ENCODE measurements at places on chromosomes 1 and 21.
A peak's percentile ranks its signal among the peaks of the same experiment; 100 is the strongest.

- no peak for DNase-seq
Measured at GRCh38 chr1:245258271-245258920, 103.6 kb downstream of the KIF26B start.

DNA sequence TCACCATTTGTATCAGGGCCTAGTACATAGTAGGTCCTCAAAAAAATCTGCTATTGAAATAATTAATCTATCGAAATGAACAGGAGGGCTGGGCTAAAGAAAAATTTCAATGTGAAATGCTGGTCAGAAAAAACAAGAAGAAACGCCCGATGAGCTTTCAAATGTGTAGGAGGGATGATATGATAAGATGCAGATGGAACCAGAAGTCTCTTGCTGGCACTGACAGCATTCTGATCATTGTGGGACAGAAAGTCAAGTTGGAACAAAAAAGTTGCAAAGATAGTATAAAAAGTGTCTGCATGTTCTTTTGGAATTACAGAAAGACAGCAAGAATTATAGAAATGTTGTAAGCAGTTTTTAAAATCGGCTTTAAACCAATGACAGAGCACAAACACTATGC is 11.1 kb downstream of the G0S2 start:
- no peak for DNase-seq

- no peak for DNase-seq
Measured at GRCh38 chr1:48920851-48921250, 144.2 kb upstream of the BEND5 start.

GRCh38 chr1:53942127-53942957 is 3.2 kb downstream of the IFT25 start:
- DNase-seq = no peak

DNA sequence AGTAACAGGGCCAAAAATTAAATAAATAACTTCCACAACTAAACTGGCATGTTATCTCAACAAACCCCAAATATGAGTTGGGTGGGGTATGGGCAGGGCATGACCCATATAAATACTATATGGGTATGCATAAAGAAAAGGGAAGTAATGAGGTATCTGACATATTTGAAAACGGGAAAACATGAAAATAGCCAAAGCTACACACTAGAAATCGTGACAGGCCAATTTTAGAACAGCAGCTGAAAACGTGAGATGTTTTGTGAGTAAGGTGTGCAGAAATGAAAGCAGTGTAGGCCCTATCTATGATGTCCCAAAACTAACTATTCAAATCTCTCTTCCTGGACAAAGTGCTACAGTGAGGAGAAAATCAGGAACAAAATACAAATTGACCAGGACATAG is 537.9 kb upstream of the NR5A2 start:
- DNase-seq = no peak

DNA sequence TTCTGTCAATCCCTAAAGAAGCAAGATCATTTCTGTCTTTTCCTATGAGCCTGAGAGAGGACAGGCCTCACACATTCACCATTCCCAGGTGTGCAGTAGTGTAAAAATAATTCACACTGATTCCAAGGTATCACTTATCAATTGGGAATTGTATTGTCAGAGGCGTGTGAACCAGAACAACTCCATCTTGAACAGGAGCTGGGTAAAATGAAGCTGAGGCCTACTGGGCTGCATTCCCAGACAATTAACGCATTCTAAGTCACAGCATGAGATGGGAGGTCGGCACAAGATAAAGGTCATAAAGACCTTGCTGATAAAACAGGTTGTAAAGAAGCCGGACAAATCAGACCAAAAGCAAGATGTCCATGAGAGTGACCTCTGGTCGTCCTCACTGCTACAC is 239.2 kb downstream of the SMYD3 start:
- no peak for DNase-seq

- no peak for DNase-seq
Measured at GRCh38 chr1:167126317-167126716, 32.4 kb downstream of the STYXL2 start.

GRCh38 chr1:75203415-75204277 is 69.5 kb downstream of the LHX8 start:
- DNase-seq = no peak

- no peak for DNase-seq
Measured at GRCh38 chr1:58397187-58397820, 149.2 kb downstream of the OMA1 start.

DNA sequence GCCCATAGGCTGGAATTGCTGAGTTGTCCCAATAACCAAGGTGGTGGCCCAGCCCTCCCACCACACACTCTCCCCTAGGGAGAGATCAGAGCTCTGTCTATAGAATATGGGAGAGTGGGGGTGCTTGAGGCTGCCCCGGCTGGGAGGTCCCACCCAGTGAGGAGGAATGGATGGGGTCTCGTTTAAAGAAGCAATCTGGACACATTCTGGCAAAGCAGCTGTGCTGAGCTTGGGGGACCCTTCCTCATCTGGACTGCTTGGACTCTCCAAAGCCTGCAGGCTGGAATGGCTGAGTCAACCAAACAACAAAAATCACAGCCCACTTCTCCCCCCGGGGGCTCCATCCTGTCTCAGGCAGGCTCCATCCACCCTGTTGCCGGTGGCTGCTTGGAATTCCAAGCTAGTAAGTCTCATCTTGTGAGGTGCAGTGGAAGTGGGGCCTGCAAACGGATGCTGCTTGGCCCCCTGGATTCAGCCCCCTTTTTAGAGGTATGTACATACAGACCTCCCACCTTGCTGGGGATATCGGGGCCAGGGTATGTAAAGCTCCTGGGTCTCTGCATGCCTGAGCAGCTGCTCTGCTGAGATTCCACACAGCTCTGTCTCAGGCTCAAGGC is 67.1 kb upstream of the FAM78B start:
- DNase-seq = no peak

- no peak for DNase-seq
Measured at GRCh38 chr1:5793516-5793915, 198.7 kb downstream of the NPHP4 start.

DNA sequence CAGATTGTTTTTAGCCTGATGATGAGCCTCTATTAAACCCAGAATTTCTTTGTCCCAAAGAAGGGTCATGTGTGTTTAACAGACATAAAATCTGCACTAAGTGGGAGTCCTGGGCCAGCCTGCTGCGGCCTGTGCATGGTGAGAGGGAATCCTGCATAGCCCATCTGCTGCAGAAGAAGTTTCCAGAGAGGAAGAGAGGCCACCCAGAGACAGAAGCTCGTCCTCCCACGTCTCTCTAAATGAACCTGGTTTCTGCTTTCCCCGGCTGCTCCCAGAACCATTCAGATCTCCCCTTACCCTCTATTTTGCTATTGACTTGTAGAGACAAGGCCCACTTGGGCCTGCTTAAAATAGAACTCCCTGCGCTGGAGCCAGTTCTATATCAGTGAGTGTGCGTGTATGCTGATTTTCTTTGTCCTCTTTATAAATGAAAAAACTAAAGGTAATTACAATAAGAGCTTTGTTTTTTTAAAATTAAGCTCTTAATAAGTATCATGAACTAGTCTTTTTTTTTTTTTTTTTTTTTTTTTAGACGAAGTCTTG is 142.8 kb upstream of the RAB4A start:
- no peak for DNase-seq

DNA sequence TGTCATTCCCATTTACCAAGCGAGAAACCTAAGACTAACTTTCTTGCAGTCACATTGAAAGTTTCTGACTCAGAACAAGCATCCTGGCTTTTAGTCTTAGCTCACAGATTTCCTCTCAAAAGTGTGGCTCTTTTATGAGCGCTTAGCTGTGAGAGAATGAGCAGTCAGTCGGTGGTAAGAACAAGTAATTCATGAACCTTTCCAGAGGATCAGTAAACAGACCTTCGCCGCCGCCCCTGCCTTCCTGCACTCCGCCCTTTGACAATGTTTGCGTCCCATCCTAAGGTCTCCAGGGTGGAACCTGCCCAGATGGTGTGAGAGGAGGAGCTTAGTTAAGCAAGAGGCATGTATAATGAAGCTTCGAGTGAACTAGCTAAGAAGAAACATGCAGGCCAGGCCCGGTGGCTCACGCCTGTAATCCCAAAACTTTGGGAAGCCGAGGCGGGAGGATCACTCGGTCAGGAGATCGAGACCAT is 142.4 kb downstream of the GLUL start:
- DNase-seq = no peak

DNA sequence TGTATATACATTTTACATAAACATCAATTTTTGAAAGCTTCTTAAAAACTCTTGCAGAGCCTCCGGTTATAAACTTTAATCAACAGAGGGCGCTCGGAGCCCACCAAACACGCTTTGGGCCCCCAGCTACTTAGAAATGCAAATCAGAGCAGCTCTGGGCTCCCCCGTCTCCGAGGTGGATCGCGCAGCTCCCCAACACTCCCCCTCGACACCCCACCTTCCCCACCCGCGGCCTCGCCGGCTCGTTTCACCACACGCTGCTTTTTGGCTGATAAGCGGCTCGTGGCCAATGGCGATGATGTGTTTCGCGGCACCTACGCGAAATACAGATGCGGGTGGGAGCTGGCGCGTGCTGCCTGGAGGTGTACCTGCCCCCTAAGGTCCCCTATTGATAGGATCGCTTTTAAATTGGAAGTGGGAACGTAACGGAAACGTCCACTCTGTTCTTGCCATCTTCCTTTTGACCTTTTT is 1.7 kb upstream of the KIF26B start:
- peak; percentile 32 for DNase-seq

DNA sequence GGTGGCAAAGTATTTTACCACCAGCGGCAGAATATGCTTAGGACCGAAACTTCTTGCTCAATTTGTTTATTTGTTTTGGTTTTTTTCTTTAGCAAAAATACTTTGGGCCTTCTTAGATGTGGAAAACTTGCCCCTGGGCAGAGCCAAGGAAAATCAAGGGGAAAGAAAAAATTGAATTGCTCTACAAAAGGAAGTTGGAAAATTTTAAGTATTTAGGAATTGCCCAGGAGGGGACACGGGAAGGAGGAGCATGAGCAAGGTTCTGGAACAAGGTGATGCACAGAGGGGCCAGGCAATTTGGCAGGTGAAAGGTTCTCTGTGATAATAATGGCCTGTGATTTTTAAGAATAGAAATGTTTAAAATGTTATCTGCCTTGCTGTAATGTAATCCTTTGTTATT is 28.6 kb downstream of the SGIP1 start:
- DNase-seq = no peak

- no peak for DNase-seq
Measured at GRCh38 chr1:18793164-18793563, 66.3 kb downstream of the TAS1R2 start.

DNA sequence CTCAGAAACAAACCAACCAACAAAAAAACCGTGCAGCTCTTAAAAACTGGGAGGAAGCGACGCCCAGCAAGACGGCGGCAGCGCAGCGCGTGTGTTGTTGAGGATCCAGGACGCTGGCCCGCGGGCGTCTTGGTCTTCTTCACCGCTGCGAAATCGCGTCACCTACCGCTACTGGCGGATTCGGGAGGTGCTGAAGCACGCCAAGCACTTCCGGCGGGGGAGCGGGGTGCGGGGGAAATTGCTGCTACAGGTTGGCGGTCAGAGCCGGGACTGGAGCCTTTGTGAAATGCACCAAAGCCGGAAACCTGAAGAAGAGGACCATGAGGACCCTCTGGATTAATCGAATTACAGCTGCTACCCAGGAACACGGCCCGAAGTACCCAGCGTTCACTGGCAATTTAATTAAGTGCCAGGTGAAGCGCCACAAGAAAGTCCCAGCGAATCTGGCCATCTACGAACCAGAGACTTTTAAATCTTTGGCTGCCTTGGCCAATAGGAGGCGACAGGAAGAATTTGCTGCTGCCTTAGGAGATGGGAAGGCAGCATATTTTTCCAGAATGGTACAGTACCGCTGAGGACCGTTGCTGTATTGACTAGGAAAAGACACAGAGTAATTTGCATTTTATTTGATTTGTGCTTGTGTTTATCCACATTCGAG is 11.9 kb upstream of the RIPPLY3 start:
- no peak for DNase-seq

DNA sequence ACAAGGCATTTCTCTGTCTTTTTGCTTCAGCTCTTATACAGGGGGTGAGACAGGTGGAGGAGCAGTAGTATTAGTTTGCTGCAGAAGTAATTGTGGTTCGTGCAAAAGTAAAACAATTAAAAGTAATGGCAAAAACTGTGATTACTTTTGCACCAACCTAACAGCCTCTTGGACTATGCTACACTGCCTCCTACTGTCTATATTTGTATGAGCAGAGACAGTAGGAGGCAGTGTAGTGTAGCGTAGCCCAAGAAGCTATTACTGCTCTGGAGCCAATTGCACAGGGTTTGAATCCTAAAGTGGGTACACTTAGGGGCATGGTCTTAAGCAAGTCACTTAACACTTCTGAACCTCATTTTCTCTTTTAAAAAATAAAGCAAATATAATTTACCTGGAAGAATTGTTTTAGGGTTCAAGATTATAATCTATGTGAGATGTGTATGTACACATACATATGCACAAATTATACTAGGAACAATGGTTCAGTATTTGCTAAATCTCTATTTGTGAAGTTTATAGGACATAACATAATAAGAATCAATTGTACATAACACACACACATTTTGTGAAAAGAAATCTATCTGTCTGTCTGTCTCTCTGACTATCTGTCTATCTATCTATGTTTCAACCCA is 103.8 kb downstream of the BRINP3 start:
- DNase-seq = no peak

- no peak for DNase-seq
Measured at GRCh38 chr1:175116210-175116798, 48.7 kb downstream of the TNN start.

DNA sequence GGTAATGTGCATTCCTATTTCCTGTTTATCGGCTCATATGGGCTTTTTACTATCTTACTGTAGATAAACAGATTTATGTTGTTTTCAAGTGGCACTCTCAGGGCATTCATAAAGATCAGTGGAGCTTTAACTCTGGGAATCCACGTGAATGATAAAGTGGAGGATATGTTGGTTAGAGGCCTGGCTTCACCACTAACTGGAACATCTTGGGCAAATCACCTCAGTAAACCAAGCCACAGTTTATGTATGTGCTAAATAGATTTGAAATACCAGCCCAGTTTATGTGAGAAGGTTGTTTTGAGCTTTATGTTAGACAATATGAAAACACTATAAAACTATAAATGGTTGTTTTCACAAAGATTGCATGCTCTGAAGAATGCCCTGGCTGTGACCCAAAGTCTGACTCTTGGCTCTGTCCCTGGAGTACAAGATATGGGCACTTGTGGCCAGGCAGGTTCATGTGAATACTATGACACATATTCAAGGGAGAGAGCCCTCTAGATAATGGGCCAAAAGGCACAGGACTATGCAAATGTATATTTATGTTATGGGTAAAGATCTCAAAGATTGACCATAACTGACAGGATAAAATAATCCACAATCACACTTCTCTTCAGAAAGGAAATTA is 36.7 kb downstream of the FAM163A start:
- no peak for DNase-seq

DNA sequence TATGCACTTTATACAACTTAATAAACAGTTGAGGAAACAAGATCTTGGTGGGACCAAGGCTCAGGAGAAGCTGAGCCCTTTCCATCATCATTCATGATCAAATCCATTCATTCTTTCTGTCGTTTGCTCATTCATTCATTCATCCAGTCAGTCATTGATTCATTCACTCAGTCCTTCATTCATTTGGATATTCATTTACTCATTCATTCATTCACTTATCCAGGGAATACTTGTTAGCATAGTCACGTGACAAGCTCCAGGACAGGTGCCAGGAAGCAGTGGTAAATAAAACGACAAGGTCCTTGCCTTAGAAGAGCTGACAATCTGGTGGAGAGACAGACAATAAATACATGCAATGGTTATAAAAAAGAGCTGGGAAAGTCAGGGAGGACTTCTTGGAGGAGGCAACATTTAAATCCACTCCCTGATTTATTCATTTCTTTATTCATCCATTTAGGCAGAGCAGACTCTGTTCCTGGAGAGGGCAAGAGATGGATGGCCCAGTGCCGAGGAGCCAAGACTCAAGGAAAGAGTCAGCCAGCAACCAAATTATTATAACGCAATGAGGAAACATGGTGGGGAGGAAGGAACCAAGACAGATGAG is 74.1 kb upstream of the CASZ1 start:
- DNase-seq = no peak
